Cardiac muscle cell (in vitro differentiated cells and primary cell): ENCODE measurements at places on chromosomes 11 and 22.

- H3K4me1 ChIP-seq, result peaks cover 3% of the 10 kb centered on the region
- H3K36me3 ChIP-seq, result no peaks in the 10 kb centered on the region
- no peak for DNase-seq
- H3K27me3 ChIP-seq, result no peaks in the 10 kb centered on the region
- no peak overlapping the region for H3K27ac ChIP-seq
These were observed 12.8 kb downstream of the GGT5 start for GRCh38 chr22:24232124-24232523.

DNA sequence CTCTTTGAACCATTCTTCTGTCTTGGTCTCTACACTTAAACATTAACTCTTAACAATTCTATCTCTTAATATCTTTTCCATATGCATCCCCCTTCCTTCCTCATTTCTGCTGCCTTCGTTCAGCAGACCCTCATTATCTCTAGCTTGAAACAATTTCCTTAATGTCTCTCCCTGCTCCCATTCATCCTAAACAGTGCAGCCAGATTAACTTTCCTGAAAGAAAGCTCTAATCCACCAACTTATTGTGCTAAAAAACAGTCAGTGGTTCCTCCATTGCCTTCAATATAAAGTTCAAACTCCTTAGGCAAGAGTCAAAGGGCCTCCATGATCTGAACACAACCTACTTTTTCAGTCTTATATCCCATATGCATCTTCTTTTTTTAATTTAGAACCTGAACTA, 42.5 kb downstream of the SOX6 start:
- no peaks in the 10 kb centered on the region for H3K4me1 ChIP-seq
- DNase-seq, result no peak
- H3K27me3 ChIP-seq, result peaks cover 9% of the 10 kb centered on the region
- H3K36me3 ChIP-seq, result no peaks in the 10 kb centered on the region

DNA sequence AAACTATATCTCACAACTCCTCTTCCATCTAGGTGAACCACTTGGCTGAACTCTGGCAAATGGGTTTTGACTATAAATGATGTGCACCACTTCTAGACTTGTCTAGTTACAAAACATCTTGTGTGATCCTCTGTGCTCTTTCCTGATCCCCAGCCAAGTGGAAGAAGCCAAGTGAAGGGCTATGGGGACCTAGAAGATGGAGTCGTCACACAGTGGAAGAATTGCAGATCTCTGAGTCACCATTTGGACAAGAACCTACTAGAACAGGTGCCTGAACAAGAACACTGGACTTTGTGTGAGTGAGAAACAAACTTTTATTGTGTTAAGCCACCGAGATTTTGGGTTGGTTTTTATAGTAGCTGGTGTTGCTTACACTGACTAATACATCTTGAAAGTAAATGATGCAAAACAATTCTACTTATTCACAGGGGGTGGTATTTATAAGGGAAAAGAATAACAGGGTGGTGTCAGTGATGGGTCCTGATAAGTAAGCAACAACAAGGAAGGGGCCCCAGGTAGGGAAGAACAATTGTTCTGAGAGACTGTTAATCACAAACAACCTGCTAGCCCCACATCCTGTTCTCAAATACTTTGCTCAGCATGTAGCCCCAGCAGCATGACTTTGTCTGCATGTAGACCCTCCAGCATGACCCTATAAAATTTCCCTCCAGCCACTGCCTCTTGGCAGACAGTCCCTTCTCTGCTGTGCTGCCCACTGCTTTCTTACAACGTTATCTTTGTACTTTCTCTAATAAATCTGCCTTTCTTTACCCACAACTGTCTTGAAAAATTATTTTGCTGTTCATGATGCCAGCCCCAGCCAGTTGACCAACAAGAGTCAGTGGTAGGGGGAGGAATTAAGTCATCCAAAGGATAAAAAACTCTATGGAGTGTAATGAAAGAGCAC, 280.7 kb upstream of the PLET1 start:
- H3K36me3 ChIP-seq, result no peaks in the 10 kb centered on the region
- no peak overlapping the region for H3K27ac ChIP-seq
- no peak overlapping the region for H3K4me3 ChIP-seq

DNA sequence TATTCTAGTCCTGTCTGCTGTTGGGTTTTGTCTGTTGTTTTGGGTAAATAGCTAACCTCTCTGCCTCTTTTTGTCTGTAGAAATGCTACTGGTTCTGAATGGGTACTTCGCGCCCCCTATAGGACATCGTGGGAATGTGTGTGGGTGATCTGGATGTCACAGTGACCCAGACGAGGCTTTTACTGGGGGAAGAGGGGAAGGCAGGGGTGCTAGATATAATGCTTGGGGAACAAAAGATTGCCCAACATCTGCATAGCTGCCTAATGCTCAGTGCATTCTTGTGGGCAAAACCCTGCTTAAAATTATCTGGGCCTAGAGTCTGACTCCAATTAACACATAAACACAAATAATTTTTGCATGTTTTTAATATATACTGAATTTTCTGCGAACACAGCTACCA, 57.7 kb downstream of the BMAL1 start:
- H3K27ac ChIP-seq, result no peak overlapping the region
- peaks cover 4% of the 10 kb centered on the region for H3K4me1 ChIP-seq
- peak; percentile 64 for DNase-seq
- H3K4me3 ChIP-seq, result no peak overlapping the region
- H3K27me3 ChIP-seq, result no peaks in the 10 kb centered on the region

DNA sequence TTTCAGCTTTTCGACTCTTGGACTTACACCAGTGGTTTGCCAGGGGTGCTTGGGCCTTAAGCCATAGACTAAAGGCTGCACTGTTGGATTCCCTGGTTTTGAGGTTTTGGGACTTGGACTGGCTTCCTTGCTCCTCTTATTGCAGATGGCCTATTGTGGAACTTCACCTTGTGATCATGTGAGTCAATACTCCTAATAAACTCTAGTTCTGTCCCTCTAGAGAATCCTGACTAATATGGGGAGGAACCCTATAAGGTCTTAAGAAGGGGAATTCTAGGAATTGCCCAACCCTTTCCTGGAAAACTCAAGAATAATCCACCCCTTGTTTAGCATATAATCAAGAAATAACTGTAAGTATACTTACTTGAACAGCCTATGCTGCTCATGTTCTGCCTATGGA, 491.8 kb downstream of the TMEM135 start:
- no peak for DNase-seq
- no peak overlapping the region for H3K27ac ChIP-seq
- H3K27me3 ChIP-seq, result no peaks in the 10 kb centered on the region
- no peak overlapping the region for H3K4me3 ChIP-seq

- no peak overlapping the region for H3K4me3 ChIP-seq
- peak overlapping the region; percentile 86 for H3K27ac ChIP-seq
- peak; percentile 14 for DNase-seq
- no peaks in the 10 kb centered on the region for H3K27me3 ChIP-seq
These were observed 105.4 kb downstream of the CASP12 start for GRCh38 chr11:104792861-104793260.

GRCh38 chr11:79686703-79687419, 246.0 kb upstream of the TENM4 start:
- H3K4me1 ChIP-seq, result peaks cover 8% of the 10 kb centered on the region
- no peaks in the 10 kb centered on the region for H3K27me3 ChIP-seq
- no peak overlapping the region for H3K27ac ChIP-seq
- DNase-seq, result no peak
- no peaks in the 10 kb centered on the region for H3K36me3 ChIP-seq

DNA sequence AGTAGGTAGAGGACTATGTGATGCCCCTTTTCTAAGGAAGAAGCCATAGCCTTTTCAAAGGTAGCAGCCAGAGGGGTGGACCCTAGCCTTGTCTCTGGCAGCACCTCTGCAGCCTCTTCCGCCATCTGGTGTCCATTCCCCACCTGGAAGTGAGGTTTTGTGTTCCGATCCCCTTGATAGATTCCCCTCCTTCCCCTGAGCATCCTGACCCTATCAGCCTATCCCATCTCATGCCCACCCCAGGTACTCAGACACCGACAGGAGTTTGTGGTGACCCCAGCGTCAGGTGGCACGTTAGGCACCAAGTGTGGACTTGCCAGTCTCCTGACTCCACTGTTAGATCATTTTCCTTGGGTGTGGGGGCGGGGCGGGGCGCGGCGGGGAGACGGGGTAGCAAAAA, 398 bp upstream of the FAM89B start:
- peak overlapping the region; percentile 49 for H3K4me3 ChIP-seq
- H3K4me1 ChIP-seq, result peaks cover 30% of the 10 kb centered on the region
- no peaks in the 10 kb centered on the region for H3K36me3 ChIP-seq
- H3K27me3 ChIP-seq, result peaks cover 5% of the 10 kb centered on the region

DNA sequence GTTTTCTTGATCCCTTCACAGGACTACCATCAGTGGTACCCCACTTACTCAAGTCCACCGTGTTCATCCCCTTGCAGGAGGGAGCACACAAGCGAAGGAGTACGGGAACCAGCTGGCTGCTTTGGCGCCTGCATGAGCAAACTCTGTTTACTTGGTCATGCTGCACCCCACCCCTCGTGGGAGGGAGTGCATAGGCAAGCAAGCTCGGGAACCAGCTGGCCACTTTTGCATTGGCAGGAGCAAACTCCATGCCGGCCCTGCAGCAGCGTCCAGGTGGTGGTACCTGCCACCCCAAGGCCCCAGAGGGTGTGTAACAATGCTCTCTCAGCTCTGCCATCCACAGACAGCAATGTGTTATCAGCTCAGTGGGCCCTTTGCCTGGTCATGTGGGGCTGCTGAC, 737.8 kb downstream of the FAM181B start:
- DNase-seq, result no peak
- no peak overlapping the region for H3K4me3 ChIP-seq
- H3K27me3 ChIP-seq, result no peaks in the 10 kb centered on the region
- no peak overlapping the region for H3K27ac ChIP-seq
- H3K36me3 ChIP-seq, result no peaks in the 10 kb centered on the region

- H3K27ac ChIP-seq, result no peak overlapping the region
- peaks cover 12% of the 10 kb centered on the region for H3K4me1 ChIP-seq
- H3K36me3 ChIP-seq, result no peaks in the 10 kb centered on the region
- no peaks in the 10 kb centered on the region for H3K27me3 ChIP-seq
These were observed 47.4 kb upstream of the PITPNB start for GRCh38 chr22:27966168-27967064.

DNA sequence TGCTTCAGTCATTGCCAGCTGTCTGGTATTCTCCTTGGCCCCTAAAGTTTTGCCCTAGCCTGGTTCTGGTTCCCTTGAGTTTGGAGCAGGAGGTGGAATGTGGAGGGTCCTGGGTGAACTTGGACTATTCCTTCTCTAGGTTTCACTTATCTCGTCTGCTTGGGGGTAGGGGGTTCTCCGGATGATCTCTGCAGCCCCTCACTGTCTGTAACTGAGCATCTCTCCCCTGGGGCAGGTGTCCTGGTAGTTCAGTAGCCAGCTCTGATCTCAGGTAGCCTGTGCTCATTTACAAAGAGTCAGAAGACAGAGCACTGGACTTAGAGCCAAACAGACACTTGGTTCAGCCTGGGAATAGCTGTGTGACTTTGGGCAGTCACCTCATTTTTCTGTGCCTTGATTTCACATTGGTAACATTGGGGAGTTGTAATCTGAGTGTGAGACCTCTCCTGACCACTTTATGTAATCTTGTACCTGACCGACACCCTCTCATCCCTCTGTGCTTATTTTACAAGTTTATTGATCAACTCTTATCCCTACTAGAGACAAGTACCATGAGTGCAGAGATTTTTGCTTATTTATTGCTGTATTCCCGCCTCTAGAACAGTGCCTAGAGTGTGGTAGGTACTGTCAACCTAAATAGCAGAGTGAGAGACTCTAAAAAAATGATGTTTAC, 804 bp downstream of the CCDC134 start:
- H3K27me3 ChIP-seq, result no peaks in the 10 kb centered on the region
- no peaks in the 10 kb centered on the region for H3K36me3 ChIP-seq
- H3K27ac ChIP-seq, result peak overlapping the region; percentile 62
- H3K4me1 ChIP-seq, result peaks cover 12% of the 10 kb centered on the region
- peak overlapping the region; percentile 52 for H3K4me3 ChIP-seq
- DNase-seq, result no peak

DNA sequence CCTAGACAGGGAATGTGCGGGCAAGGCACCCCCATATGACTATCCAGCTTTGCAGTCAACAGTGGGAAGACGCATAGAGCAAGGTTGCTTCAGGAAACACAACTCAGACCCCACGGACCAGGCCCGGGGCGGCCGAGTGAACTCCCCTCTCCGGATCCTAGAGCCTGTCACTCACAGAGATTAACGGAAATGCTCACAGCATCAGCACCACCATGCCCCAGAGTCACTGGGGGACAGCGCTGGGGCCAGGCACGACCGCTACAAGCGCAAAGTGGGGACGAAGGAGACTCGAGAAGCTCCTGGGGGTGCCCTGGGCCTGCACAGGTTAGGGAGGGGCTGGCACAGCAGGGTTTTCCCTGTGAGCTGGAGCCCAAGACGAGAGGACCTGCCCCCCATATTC, 15.9 kb downstream of the MACROD1 start:
- H3K27me3 ChIP-seq, result no peaks in the 10 kb centered on the region
- H3K27ac ChIP-seq, result no peak overlapping the region
- H3K4me3 ChIP-seq, result no peak overlapping the region
- peaks cover 10% of the 10 kb centered on the region for H3K4me1 ChIP-seq

DNA sequence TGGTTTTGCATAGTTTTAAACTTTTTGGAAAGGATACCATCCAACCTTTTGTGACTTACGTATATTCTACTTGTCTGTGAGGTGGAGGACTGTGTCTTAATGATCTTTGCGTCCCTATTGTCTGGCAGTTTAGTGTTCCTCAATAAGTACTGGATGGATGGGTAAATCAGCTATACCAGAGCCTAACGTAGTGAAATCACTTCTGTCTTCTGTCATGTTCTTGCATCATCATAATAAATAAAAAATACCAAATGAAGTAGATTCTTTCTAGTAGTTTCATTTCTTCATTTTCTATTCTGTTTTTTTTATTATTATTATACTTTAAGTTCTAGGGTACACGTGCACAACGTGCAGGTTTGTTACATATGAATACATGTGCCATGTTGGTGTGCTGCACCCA, 66.4 kb downstream of the ACER3 start:
- no peaks in the 10 kb centered on the region for H3K27me3 ChIP-seq
- H3K4me3 ChIP-seq, result no peak overlapping the region
- peaks cover 7% of the 10 kb centered on the region for H3K36me3 ChIP-seq
- DNase-seq, result no peak

DNA sequence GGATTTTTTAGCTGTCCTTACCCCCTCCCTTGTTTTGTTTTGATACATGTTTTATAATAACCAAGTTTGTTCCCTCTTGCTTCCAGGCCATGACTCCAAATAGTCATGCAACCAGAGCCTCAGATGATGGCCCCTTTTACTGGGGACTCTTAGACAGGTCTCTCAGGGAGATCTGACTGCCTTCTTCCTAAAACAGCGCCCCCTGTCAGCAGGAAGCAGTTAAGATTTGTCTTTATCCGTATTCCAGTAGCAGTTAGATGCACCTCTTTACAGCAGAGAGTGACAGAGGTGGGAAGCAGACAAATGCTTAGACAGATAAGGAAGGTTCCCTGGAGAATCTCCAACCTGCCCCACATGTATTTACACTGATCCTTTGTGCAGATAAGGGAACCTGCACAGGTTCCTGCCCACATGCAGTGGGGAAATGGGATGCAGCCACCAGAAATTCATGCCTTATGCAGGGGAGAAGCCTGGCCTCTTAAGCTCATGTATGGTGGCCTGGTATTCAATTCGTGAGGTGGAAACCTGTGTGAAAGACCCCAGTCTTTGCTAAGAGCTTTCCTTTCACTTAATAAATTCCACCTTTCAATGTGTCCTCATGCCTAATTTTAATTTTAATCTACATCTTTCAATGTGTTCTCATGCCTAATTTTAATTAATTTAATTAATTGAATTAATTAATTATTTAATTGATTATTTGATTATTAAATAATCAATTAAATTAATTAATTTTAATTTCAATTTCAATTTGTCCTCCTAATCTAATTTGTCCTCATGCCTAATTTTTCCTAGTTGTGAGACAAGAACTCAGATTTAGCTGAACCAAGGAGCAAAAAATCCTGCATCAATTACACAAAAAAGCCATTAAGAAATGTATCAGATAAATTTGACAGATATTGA, 11.5 kb upstream of the GLYAT start:
- no peak for DNase-seq
- no peaks in the 10 kb centered on the region for H3K4me1 ChIP-seq
- H3K27ac ChIP-seq, result no peak overlapping the region
- no peak overlapping the region for H3K4me3 ChIP-seq
